SK-N-SH treated with all-trans-retinoic acid at 6 μM for 48 hours (cell line): ENCODE measurements at places on chromosomes 5 and 9.
A peak's percentile ranks its signal among the peaks of the same experiment; 100 is the strongest.

DNA sequence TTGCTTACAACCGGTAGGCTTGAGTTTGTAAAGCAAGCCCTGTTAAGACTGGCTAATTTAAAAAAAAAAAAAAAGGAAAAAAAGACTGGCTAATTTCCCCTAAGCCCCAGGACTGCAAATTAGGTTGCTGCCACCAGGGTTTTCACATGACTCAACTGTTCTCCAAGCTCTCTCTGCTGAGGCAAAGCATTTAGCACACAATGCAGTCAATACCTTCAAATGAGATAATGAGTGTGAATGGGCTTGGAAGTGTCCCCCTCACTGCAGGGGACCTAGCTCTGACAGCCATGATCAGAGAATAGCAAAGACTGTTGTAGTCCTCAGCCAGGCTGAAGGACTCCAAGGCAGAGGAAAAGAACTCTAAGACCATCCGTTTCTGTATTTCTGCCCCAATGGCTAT, 42.8 kb upstream of the ZSWIM6 start:
- no peak for ATAC-seq

- ATAC-seq: no peak
Measured at GRCh38 chr9:120567874-120568273, 12.1 kb downstream of the CDK5RAP2 start.

GRCh38 chr5:73022471-73023169, 66.8 kb downstream of the FCHO2 start:
- ATAC-seq: no peak

DNA sequence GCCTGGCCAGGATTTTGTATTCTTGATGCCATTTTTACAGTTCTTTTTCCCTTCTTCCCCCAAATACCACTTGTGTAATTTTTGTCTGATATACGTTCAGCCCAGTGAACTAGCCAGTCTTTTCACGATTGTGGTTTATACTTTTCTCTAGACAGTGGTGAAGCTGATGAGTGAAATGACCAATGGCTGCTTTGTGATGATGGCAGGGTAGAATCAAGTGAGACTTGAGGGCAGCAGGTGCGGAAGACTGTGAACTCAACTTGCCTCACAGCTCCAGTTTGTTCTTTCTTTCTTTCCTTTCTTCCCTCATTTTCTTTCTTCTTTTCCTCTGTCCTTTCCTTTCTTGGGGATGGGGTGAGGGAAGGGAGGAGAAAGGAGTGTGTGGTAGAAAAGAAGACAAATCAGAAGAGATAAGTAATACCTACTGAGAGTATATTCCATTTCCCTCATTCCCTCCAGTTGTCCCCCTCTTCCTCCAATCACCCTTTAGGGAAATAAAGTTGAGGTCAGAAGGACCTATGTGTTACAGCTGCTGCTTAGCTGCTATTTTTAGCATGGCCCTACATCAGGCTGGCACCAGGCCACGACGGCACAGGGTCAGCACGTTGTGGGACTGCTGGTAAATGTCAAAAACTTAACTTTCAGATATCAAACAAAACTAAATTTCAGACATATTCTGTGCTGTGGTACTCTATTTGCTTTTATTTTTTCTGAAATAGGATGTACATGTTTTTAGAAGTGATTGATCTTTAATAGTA, 12.3 kb downstream of the ZSWIM6 start:
- no peak for ATAC-seq

DNA sequence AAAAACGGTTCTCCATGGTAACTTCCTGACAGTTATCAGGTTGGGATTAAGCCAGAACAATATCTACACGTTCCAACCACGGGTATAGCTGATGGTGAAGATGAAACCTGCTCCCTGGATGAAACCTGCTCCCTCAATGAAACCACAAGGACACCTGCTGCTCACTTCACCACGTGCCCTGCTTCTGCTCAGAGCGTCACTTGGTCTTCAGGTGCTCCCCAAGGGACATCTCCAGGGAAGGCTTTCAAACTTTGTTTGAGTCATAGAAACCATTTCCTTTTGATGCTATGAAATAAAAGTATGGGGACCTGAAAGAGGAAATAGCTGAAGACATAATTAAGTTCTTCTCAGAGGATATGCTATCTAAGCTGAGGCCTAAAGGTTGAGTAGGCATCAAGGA, 242.4 kb downstream of the MED10 start:
- no peak for ATAC-seq

- no peak for ATAC-seq
Measured at GRCh38 chr9:105572455-105572854, 14.5 kb downstream of the FKTN start.

DNA sequence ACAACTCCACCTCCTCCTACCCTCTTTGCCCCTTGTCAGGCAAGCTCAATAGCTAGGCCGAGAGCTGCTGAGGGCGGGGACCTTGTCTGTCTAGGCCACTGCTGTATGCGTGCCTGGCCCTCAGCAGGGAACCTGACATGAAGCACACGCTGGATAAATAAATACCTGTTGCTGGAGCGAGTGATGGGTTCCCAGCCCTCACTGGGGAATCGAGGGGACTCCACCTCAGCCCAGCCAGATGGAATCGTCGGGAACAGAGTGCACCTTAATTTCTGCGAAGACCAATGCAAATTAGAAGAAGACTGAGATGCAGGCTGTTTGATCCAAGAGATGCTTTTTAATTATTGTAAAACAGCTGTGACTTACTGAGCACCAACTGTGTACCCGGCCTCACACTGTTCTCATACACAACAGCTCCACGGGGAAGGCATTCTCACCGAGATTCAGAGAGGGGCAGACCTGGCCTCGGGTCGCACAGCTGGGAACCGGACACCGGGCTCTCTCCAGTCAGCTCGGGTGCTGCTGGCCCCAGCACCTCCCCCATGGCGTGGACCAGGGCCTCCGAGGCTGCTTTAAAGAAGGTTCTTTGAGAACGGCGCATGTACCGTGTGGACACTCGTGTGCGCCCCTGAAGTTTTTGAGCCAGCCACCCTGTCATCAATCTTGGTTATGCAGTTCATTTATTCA, 109.7 kb upstream of the IER5L start:
- no peak for ATAC-seq

- no peak; the same call in 2 of the 3 replicates for ATAC-seq
Measured at GRCh38 chr5:94376672-94377345, 241.6 kb downstream of the KIAA0825 start.

DNA sequence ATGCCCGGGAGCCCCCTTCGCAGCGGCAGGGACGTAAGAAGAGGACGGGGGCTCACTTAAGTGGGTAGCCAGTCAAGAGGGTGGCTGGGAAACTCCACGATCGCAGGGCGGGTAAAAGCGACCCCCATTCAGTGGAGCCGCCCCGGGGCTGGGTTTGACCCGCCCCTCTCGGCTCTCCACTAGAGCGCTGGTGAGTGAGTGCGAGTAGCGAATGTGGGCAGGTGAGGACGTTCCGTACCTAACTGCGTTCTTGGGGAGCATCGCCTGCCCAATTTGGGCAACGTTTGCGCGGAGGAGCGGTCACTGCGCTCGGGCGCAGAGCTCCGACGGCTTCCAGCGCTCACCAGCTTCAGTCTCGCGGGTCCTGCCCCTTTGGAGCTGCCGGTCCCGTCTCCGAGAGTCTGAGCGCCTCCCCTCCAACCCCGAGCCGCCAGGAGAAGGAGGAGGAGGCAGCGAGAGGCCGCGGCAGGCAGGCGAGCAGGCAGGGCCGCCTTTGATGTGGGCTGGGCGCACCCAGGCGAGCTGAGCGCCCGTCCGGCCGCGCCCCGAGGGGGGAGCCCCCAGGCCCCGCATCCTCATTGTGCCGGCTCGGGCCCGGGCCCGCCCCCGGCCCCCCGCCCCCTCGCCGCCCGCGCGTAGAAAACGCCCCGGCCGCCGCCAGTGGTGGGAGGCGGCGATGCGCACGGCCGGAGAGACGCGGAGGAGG, at the start of gene FGF18:
TSS of gene FGF18 (plus strand) at position 666 of the 706 bp plus-strand sequence. CDS start 553 bp downstream, outside the sequence.
- peak; percentile 46 for ATAC-seq

DNA sequence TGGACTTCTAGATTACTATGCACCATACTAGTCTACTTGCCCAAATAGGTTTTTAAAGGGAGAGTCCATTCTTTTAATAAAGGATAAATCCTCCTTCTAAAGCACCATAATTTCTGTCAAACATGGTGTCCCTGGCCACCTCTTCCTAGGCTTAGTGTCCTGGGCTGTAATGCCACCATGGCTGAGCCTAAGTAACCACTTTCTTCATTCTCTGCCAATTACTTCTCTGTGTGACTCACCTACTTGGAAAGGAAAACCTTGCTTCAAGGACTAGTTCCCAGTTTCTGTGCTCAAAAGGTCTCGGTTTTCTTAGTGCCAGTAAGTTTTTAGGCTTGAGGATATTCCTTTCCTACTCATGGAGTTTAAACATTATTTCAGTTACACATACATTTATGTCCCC, 273.4 kb downstream of the DENND1A start:
- no peak for ATAC-seq

- peak; percentile 67 for ATAC-seq
Measured at GRCh38 chr5:96527768-96528661, 95.0 kb upstream of the PCSK1 start.

DNA sequence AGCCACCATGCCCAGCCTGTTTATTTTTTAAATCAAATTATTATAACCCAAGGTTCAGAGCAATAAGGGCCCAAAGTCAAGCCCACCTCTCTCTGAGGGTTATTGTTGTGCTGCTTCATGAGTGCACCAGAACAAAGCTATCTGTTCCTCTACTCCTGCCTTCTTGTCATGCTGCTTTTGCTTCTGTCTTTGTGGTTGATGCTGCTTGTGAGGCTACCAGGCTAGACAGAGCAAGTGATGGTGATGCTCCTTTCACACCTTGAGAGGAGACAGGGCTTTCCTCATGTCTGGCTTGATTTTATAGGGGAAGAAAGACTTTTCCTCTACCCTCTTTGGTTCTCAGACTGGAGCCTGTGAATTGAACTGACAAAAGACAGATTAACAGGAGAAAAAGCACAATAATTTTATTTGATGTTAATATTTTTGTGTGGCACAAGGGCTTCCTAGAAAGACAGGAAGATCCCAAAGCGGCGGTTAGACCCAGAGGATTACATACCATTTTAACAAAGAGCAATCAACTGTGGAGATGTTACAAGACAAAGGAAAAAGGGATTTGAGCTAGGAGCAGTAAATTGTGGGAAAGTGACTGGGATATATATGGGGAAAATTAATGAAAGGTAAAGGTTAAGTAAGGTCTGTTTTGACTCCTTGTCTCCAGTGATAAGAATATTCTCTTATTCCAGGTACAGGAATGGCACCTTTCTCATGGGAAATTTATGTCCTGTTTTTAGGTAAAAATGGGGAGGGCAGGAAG, 4.4 kb upstream of the CD180 start:
- ATAC-seq: no peak

GRCh38 chr9:131284856-131285255, 4.7 kb upstream of the PLPP7 start:
- ATAC-seq: no peak

DNA sequence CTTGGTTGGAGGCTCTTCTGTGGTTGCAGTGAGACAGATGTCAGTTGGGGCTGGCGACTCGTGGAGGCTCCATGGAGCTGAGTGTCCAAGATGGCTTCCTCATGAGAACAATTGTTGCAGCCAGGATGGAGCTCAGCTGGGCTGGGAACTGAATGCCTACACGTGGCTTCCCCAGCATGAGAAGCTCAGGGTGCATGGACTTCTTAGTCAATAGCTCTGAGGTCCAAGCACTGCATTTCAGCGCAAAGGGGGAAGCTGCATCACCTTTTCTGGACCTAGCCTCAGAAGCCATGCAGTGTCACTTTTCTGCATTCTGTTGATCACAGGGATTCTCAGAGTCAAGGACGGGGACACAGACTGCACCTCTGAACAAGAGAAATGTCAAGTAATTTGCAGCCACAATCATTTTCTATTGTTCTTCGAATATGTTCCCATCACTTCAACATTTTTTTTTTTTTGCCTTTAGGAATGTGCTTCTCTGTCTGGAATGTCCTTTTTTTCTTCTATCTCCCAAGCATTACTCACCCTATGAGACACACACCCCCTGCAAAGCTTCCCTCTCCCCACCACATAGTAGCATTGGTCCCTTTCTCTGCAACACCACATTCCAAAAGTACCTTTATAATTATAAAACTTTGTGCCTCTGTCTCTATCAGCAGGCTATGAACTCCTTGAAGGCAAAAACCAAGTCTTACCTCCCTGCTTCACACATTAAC, 57.5 kb upstream of the STK32A start:
- ATAC-seq: peak; percentile 82; the same call in 2 of the 3 replicates

DNA sequence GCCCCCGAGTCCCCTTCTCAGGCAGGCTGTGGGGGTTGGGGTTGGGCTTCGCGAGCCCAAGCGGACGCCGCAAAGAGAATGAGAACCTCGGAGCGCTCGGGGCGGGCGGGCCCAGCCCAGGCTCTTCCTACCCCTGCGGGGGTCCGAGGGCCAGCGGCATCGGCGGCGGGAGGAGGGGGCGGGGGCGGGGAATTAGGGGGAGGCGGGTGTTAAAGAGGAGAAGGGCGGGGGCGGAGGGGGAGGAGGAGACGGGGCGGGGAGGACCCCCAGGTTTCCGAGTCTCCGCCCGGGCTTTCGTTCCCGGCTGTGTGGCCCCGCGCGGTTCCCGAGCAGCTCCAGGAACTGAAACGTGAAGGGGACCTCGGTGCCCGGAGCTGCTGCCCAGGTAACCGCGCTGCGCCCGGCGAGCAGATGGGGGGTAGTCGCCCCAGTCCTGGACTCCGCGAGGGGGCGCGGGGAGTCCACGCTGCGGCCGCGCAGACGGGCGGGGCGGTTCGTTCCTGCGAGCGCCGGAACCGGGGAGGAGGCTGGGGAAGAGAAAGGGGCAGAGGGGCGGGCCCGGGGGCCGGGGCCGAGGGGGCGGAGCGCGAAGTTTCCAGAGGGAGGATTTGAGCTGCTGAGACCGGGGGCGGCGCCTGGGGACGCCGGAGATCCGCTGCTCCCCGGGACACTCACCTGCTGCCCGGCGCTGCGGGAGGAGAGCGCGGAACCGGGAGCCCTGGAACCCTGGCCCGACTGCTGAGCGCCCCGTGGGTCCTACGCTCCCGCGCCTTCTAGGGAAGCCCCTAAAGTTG, 38.4 kb upstream of the PLEKHG4B start:
- ATAC-seq: peak; percentile 66

- ATAC-seq: no peak
Measured at GRCh38 chr9:137127301-137128157, 11.4 kb upstream of the GRIN1 start.

GRCh38 chr9:126490871-126491567, 122.7 kb upstream of the LMX1B start:
- peak; percentile 83 for ATAC-seq

GRCh38 chr9:76573905-76574760, 115.2 kb downstream of the GCNT1 start:
- ATAC-seq: no peak

- ATAC-seq: no peak
Measured at GRCh38 chr5:23260621-23261020, 246.8 kb upstream of the PRDM9 start.

DNA sequence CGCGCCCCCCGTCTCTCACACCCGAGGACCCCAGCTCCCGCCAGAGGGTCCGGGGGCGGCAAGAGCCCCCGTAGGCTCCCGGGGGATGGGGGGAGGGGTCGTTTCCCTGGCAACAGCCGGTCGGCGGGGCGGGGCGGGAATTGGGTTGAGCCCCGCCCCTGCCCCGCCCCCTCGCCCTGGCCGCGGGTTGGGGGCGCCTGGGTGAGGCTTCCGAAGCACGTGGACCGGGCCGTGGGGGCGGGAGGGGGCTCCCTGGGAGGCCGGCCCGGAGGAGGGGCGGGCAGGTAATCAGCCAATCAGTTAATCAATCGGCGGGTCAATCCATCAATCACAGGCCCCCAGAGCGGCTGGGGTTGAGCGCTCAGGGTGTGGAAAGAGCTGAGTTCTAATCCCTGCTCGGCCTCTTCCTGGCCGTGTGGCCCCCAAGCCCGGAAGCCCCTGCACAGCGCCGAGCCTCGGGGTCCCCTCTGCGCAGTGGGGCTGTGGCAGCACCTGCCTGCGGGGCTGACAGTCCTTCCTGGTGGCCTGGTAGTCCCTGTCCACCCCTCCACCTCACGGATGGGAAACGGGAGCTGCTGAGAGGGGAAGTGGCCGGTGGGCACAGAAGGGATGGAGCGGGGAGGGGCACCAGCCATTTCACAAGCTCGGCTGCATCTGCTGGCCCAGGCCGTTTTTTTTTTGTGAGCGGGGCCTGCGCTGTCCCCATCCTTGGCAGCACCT, 174.2 kb upstream of the IER5L start:
- ATAC-seq: peak; percentile 44; the same call in 2 of the 3 replicates
